ENCODE measurements at places on chromosomes 2 and 18. TPM values are rescaled to one million over a fixed set of nuclear protein-coding genes. Genes with fewer than 3 reads are reported as not detected.

DNA sequence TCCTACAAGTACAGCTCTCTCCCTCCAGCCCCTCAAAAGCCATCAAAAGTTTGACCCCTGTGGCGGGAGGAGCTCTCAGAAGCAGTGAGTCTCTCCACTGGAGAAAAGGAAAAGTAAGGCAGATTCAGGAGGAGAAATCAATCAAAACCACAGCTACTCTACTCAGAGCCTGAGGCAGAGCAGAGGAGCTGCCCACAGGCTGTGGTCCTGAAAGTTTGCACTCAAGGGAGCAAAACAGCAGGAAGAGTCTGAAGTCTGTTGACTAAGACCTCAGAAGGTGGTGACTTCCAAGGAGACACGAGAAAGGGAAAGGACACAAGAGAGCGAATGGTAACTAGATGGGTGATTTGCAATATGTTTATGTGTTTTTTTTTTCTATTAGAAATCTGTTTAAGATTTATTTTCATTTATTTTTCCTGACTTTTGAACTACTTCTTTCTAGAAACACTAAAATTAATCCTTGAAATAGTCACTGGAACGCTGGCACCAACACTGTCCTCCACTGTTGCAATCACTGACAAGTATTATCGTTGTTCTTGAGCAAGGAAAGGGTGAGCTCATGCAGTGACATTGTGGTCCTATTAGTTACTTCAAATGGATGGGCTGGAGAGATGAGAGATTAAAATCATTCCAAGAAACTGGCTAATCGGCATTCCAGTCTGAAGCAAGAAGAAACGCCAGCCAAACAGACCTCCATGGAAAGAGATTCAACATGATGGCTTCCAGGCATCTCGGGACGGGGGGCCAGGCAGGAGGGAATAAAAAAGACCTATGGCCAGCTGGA, 35.8 kb downstream of the PID1 start:
- no peaks in the 10 kb centered on the region for H3K27me3 ChIP-seq
- no peak for DNase-seq
- H3K4me3 ChIP-seq = no peak overlapping the region
- no peak overlapping the region for H3K27ac ChIP-seq
- H3K4me1 ChIP-seq = no peaks in the 10 kb centered on the region
- no peaks in the 10 kb centered on the region for H3K36me3 ChIP-seq

DNA sequence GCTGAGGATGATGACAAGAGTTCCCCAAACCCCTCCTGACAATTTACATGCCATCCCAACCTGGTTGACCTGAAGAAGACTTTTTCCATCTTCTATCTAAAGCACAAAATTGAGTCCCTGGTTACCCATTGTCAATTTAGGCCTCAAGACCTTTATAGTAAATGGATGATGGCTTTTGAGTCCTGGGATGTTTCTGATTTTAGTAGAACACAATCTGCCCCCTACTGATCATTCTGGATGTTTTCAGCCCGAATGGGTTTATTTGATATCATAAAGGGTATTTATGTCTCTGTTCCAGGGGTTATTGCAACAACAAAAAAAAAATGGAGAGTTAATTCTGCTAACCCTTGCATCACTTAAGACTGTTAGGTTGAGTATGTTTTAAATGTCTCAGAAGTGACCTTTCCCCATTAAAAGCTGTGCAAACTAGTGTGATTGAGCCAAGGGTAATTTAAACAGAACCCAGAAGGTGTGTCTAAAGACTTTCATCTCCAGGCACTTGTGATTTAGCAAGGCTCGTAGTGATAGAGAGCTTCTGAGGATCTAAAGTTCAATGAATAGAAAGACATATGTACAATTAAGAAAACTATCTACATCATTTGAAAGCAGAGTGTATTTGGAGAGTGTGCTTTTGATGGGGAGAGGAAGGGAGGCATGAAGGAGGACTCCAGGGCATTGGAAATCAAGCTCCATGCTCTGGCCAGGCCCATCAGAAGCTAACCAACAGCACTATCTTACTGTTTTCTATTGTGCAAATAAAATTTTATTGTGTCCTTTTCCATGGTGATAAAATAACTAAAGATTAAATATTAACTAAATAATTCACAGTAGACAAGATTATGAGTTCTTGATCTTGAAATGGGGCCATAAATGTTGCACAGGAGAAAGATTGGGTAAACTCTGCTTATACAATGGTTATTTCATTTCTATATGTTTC, 96.6 kb upstream of the NOSTRIN start:
- H3K36me3 ChIP-seq = no peaks in the 10 kb centered on the region
- no peak overlapping the region for H3K27ac ChIP-seq
- H3K4me1 ChIP-seq = no peaks in the 10 kb centered on the region
- DNase-seq = no peak

DNA sequence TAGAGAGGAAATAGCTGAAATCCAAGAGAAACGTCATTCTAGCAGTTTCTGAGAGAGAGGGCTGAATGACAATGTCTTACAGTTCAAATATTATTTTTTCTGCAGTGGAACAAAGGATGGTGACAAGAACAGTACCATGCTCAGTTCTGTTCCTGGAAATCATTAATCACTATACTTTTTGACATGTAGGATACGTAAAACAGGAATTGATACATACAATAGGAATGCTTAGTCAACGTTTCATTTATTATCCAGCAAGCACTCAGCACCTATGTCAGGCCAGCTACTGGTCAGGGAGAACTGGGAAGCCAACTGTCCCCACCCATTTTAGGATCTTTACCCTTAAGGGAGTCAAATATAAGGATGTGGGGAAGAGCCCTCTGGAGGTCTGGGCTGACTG, 114.7 kb downstream of the DHRS9 start:
- no peaks in the 10 kb centered on the region for H3K4me1 ChIP-seq
- no peak overlapping the region for H3K4me3 ChIP-seq
- no peak overlapping the region for H3K27ac ChIP-seq
- H3K36me3 ChIP-seq = no peaks in the 10 kb centered on the region
- DNase-seq = no peak
- peaks cover 17% of the 10 kb centered on the region for H3K27me3 ChIP-seq

DNA sequence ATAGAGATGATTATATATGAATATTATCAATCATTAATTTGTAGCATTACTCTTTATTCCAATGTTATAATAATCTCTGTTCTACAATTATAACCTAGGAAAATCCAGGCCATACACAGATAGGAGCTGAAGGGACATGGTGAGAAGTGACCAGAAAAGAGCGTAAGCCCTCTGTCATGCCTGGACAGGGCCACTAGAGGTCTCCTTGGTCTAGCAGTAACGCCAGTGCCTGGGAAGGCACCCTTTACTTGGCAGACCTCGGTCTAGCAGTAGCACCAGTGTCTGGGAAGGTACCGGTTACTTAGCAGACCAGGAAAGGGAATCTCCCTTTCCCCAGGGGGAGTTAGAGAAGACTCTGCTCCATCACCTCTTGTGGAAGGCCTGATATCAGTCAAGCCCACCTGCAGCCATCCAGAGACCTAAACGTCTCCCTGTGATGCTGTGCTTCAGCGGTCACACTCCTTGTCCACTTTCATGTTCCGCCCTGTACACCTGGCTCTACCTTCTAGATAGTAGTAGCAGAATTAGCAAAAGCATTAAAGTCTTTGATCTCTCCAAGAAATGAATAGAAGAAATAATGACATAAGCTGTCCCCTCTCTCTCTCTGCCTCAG, 447.5 kb upstream of the FSIP2 start:
- no peak overlapping the region for H3K27ac ChIP-seq
- H3K4me3 ChIP-seq = no peak overlapping the region
- no peaks in the 10 kb centered on the region for H3K4me1 ChIP-seq
- no peaks in the 10 kb centered on the region for H3K27me3 ChIP-seq
- H3K36me3 ChIP-seq = no peaks in the 10 kb centered on the region

- no peaks in the 10 kb centered on the region for H3K4me1 ChIP-seq
- H3K27me3 ChIP-seq = peaks cover 4% of the 10 kb centered on the region
- H3K27ac ChIP-seq = no peak overlapping the region
Measured at GRCh38 chr18:25518716-25519053, 166.7 kb upstream of the ZNF521 start.

The NEB gene
- 1.2 TPM for total RNA-seq

DNA sequence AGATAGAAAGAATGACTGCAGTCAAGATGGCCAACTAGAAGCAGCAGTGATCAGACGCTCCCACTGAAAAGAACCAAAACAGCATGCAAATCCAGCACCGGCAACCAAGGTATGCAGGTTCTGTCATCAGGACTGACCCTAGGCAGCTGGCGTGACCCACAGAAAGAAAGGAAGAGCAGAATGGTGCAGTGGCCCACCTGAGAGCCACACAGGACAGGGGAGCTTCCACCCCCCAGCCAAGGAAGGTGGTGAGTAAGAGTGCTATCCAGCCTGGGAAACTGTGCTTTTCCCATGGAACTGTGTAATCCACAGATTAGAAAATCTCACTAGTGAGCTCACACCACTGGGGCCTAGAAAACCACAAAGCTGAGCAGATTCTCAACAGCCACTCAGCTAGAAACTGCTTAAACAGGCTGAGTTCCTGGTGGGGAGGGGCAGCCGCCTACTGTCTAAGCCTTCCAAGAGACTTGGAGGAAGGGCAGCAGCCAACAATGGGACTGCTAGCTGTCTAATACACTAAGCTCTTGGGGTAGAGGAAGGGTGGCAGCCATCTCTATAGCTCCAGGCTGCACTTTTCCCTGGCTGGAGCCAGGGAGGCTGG, 127.9 kb downstream of the EVA1A start:
- H3K36me3 ChIP-seq = no peaks in the 10 kb centered on the region
- H3K27me3 ChIP-seq = peaks cover 7% of the 10 kb centered on the region
- H3K27ac ChIP-seq = no peak overlapping the region
- DNase-seq = no peak

The REG1B gene
- total RNA-seq = not detected

The KLHL29 gene
- total RNA-seq = 1.6 TPM

The MOB4 gene
- 17.2 TPM for total RNA-seq

The ORMDL1 gene
- total RNA-seq = 98.2 TPM

DNA sequence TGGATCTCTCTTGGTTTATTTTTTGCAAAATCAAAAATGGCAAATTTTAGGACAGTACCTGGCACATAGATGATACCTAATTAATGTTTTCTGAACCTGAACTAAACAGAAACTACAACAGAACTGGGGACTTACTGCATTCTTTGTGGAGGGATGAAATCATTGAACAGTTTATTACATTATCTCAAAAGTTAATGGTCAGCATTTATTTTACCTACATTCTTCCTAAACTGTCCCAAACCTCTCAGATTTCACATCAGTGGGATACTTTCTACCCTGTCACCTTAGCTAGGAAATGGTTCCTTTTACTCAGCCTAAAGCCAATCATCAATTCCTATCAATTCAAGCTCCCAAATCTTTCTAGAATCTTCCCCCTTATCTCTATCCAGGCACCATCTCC, 10.3 kb downstream of the NIF3L1 start:
- H3K27ac ChIP-seq = no peak overlapping the region
- no peak overlapping the region for H3K4me3 ChIP-seq
- DNase-seq = no peak

The ANKRD30B gene
- total RNA-seq = not detected

GRCh38 chr18:23391156-23391555, 61.9 kb upstream of the RIOK3 start:
- H3K36me3 ChIP-seq = peaks cover 14% of the 10 kb centered on the region
- no peak overlapping the region for H3K27ac ChIP-seq
- no peak for DNase-seq
- no peak overlapping the region for H3K4me3 ChIP-seq

DNA sequence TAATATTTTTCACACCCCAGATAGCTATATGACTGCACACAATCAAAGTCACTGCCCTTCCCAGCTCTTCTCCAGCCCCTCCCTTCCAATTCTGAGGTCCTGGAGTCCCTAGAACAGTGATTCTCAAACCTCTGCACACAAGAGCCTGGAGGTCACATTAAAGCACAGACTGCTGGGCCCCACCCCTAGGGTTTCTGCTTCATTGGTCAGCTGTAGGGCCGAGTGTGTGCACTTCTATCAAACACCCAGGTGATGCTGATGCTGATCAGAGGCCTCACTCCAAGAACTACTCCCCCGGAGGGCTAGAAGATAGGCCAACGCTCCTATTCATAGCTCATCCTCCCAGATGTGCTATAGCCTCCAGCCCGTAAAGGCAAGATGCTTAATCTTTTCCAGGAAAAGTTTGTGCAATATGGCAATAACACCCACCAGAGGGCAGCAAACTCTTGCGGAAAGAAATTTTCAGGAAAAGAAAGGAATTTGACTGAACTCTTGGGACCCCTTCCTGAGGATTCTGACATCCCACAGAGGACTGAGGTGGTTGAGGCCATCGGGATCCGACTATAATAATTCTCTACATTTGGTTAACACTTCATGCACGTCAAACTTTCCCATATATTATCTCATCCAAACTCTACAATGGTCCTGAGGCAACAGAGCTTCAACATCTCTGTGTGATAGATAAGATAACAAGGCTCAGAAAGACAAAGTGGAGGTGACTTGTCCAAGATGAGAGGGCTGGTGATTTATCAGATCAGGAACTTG, 194.2 kb upstream of the PKDCC start:
- H3K27me3 ChIP-seq = peaks cover 10% of the 10 kb centered on the region
- no peaks in the 10 kb centered on the region for H3K36me3 ChIP-seq
- H3K4me3 ChIP-seq = no peak overlapping the region
- no peak for DNase-seq
- no peak overlapping the region for H3K27ac ChIP-seq

DNA sequence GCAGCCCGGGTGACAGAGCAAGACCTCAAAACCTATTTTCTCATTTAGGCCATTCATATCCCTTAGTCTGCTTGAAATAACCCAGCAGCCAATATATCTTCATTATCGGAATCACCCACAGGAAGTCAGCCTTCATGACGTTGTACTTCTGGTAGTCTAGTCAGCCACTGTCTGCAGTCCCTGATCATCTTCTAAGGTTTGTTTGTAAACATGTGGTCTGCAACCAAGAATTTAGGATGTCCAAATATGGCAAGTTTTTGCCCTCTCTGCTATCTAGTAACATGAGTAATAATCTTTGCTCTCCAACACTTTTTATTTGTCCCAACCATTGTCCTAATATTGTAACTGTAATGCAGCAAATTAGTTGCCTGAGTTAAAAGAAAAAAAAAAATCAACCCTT, 92.5 kb downstream of the PRPF40A start:
- no peaks in the 10 kb centered on the region for H3K36me3 ChIP-seq
- no peak for DNase-seq
- H3K27ac ChIP-seq = no peak overlapping the region
- H3K4me1 ChIP-seq = peaks cover 8% of the 10 kb centered on the region
- H3K27me3 ChIP-seq = peaks cover 6% of the 10 kb centered on the region
- H3K4me3 ChIP-seq = no peak overlapping the region

The SELENOI gene
- total RNA-seq = 26.4 TPM

The CAPN14 gene
- 0.28 TPM for total RNA-seq

The SERPINB3 gene
- total RNA-seq = not detected

The GRB14 gene
- not detected for total RNA-seq
